Thyroid gland (tissue), 4 donors: ENCODE measurements at places on chromosomes 3 and 15. TPM values are rescaled to one million over a fixed set of nuclear protein-coding genes. Genes with fewer than 3 reads are reported as not detected.
A peak's percentile ranks its signal among the peaks of the same experiment; 100 is the strongest.

Gene SLC2A2
- total RNA-seq, result not detected

- H3K27ac ChIP-seq, result no peak overlapping the region
- H3K4me1 ChIP-seq, result no peaks in the 10 kb centered on the region
- H3K36me3 ChIP-seq, result no peaks in the 10 kb centered on the region
- no peak overlapping the region for H3K4me3 ChIP-seq
- no peaks in the 10 kb centered on the region for H3K27me3 ChIP-seq
These were observed 201.4 kb upstream of the STT3B start for GRCh38 chr3:31331278-31331677.

DNA sequence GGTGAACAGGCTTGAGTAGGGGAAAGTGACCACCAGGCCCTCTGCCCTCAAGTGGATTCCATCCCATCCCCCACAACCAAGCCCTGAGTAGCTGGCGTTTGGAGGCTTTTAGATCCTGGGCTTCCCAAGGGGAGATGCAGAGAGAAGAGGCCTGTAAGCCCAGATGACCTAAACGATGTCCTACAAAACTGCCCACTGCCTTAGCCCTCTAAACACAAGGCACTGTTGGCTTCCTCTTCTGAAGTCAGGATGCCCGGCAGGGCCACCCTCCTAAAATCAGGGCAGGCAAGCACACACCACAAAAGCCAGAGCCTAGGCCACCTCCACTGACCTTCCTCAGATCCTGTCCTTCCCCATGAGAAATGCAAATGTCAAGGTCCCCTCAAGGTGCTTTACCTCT, 68.6 kb downstream of the ADCY5 start:
- H3K27ac ChIP-seq, result no peak overlapping the region
- no peaks in the 10 kb centered on the region for H3K36me3 ChIP-seq

DNA sequence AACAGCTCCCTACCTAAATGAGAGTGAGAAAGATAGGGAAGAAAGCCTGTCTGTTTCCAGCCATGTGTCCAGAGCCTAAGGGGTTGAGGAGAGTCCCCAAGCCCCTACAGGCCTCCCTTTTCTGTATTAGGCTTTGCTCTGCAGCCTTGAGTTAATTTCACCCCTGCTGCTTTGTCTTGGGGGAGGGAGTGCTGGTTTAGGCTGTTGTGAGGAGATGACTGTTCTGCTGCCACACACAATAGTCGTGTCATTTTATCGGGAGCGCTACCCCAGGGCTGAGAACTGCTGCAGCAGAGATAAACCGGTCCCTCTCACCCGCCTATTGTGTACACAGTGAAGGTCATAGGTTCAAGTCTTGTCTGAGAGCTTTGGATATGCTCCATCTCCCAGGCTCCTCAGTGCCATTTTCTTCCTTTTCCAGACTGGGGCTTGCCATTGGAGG, 1.4 kb downstream of the ZNF609 start:
- H3K27me3 ChIP-seq, result no peaks in the 10 kb centered on the region
- H3K4me1 ChIP-seq, result peaks cover 64% of the 10 kb centered on the region
- no peaks in the 10 kb centered on the region for H3K36me3 ChIP-seq
- H3K4me3 ChIP-seq, result no peak overlapping the region
- peak; percentile 18 for DNase-seq
- peak overlapping the region; percentile 89 for H3K27ac ChIP-seq

DNA sequence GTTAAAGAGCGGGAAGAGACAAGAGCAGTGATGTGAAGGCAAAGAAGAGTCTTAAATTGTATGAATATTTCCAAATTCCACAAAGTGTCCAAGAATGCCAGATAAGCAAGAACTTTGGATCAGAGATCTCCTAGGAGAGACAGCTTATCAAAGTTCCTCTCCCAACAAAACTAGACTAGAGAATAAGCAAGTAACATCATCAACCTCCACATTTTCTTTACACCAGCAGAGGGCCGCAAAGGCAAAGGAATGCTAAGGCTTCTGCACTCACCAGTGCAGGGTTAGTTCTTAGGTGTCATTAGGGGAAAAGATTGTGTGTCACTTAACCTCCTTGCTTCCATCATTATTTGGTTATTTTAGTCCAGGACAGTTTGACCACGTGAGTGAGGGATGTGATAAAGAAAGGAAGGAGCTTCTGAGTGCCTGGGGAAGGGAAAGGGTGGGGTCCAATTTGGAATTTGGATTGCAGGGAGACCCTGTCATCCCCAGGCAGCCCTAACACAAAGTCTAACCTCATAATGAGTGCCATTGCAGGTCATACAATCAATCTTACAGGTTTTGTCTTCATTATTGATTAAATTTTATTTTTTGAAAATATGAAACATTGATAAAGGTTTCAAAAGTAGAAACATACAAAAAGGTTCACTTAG, 7.5 kb upstream of the CMTM6 start:
- H3K27ac ChIP-seq, result no peak overlapping the region
- DNase-seq, result peak; percentile 73
- no peaks in the 10 kb centered on the region for H3K4me1 ChIP-seq
- no peaks in the 10 kb centered on the region for H3K27me3 ChIP-seq

Gene XIRP1
- total RNA-seq, result not detected

DNA sequence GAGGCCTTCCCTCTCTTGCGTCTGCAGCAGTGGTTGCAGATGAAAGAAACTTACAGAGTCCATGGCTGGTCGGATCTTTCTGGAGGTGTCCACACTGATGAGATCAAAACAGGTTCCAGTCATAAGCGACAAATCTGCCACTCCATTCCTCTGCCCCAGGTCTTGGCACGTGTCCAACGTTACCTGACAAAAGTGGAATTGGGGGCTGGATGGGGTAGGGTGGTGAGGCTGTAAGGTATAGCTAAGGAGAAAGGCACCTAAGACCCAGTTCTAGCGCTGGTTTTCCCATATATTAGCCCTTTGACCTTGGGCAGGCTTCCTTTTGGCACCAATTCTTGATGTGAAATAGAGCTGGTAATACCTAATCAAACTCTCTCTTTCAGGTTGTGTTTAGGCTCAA, 11.0 kb downstream of the FAM43A start:
- H3K4me1 ChIP-seq, result peaks cover 2% of the 10 kb centered on the region
- no peaks in the 10 kb centered on the region for H3K36me3 ChIP-seq
- H3K27ac ChIP-seq, result no peak overlapping the region
- H3K4me3 ChIP-seq, result no peak overlapping the region
- H3K27me3 ChIP-seq, result no peaks in the 10 kb centered on the region

Gene LRRC31
- total RNA-seq, result not detected

DNA sequence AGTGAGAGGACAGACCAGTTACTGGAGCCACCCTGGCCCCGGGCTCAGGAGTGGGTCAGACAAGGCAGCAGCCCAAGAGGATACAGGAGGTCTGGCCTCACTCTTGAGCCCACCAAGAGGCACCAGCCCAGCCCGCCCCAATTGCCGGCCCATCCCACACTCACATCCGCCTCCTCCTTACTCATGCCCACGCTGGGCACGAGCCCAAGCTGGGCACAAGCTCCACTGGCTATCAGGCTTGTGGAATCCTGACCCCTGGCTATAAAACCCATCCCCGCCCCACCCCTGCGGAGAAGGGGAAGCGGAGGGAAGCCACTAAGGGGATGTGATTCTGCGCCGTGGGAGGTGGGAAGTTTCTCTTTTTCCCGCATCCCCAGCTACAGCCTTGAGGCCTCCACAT, 25.9 kb downstream of the ADCY5 start:
- DNase-seq, result no peak
- no peak overlapping the region for H3K27ac ChIP-seq
- no peaks in the 10 kb centered on the region for H3K36me3 ChIP-seq
